Stimulated activated CD4-positive, alpha-beta T cell treated with anti-CD3 and anti-CD28 coated beads, TNF-alpha, amount 100 ng/mL, for 24 hours (primary cell): ENCODE measurements at places on chromosomes 12 and 14.

DNA sequence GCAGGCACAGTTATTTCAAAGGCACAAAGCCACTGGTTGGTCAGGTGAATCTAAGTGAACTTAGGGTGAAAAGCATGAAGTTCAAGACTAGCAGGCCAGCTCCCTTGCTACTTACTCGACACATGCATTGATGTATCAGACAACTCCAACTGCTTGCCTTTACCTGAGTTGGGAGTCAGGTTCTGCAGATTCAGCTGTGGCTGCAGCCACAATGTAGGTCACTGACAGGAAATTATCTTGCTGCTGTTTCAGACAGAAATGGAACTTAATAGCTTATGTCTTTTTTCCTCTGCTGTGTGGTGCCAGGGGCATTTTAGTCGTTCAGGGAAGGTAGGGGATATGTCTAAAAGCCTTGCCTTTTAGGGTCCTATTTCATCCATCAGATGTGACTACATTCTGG lies 125.6 kb upstream of the RPH3A start:
- no peak for DNase-seq

GRCh38 chr14:69378274-69378673 lies 19.8 kb downstream of the ERH start:
- DNase-seq: no peak

GRCh38 chr12:105721891-105722290 lies 391.4 kb downstream of the C12orf75 start:
- DNase-seq: no peak

DNA sequence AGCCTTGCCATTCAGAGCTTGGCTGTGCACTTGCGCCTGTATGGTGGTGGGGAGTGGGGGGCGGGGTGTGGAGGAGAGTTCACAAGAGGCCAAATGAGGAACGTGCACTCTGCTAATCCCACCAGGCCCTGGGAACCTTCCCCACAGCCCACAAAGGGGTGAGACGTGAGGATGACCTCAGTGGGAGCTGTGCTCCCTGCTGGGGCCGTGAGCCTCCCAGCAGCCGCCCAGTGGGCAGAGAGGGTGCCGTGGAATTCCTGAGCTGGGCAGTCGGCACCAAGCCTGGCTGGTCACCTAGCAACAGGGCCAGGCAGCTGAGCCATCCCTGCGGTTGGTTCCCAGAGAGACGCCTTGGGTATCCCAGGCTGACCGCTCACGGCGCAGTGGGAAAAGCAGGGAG lies 53.7 kb downstream of the CCNK start:
- DNase-seq: no peak

DNA sequence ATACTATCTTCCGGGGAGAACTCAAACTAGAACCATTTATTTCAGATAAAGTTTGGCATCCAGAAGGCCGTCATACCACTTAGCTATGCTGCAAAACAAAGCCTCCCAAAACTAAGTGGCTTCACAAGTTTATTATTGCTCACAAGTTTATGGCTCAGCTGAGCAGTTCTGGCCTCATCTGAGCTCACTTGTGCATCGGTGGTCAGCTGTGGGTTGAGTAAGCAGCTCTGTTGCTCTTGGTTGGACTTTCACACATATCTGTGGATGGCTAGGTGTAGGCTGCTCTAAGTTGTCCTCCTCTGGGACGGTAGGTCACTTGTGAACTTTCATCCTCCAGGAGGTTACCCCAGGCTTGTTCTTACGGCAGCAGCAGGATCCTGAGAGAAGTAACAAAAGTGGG lies 162.7 kb downstream of the BTG1 start:
- no peak for DNase-seq

DNA sequence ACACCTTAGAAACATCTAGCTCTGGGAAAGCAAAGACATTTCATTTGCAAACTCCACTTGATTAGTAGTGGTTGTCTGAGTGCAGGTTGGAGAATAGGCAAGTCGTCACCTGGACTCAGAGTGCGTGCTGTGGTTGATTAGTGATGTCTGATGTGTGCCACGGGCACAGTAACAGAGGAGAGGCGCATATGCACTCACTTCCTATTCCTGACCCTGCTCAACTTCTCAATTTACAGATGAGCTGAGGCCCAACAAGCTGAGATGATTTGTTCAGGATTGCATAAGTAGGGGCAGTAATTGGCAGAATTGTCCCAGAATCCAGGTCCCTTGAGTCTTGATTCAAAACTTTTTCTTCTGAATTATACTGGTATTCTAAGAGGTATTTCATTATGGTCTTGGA lies 44.9 kb downstream of the ADCK1 start:
- no peak for DNase-seq

GRCh38 chr12:108700833-108701541 lies 30.3 kb downstream of the CORO1C start:
- no peak for DNase-seq

DNA sequence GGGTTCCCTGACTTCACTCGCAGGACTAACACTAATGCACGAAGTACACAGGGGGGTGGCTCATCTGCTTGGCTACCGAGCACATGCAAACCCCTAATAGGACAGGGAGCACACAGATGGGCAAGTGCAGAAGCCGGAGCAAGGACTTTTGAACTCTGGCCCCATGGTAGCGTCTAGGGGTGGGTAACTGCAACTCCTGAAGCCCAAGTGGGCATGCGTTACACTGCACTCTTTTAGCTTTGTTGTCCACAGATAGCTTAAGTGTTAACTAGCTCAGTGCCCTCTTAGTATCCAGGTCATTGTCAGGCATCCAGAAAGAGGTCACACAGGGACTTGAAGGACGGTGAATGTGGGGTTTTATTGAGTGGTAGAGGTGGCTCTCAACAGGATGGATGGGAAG lies 3.0 kb upstream of the BLTP3B start:
- no peak for DNase-seq

- DNase-seq: no peak
Observed at GRCh38 chr12:58812214-58812613, 108.1 kb downstream of the LRIG3 start.
